ENCODE measurements at places on chromosomes 1 and 21.

DNA sequence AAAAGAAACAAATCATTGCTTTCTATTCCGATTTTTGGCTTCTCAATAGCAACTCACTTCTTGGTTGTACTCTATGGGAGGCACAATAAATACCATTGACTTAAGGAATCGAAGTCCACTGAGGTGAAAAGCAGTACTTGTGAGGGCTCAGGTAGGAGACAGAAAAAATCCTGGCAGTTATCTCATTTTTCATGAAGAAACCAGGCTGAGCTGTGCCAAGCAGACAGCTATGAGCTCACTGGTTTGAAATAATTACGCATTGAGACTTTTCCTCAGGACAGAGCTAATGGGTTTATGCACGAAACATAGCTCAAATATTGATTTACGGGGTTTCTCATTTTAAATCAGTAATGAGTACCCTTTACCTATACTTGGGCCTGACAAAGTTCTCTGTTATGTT lies 18.5 kb downstream of the COLGALT2 start:
- DNase-seq: no peak

GRCh38 chr21:39610703-39611102 lies 2.0 kb upstream of the B3GALT5 start:
- no peak for DNase-seq

DNA sequence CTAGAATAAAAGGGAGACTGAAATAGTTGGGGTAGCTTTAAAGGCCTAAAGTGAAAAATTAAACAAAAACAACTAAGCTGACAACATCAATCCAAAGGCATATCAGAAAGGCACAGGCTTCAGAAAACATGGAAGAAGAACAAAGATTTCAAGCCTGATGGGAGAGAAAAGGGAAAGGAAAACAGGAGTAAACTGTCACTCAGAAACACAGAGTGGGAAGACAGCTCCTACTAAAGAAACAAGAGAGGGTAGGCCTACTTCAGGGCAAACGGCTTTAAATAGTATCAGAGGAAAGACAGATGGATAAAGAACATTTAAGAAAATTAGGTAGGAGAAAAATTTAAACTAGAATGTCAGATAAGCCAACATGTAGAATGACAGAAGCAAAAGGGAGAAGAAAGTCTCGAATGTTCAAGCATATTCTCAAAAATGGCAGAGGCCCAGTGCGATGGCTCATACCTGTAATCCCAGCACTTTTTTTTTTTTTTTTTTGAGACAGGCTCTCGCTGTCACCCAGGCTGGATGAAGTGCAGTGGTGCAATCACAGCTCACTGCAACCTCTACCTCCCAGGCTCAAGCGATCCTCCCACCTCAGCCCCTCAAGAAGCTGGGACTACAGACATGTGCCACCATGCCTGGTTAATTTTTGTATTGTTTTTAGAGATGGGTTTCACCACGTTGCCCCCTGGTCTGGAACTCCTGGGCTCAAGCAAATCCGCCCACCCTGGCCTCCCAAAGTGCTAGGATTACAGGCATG lies 7.6 kb downstream of the EGLN1 start:
- DNase-seq: no peak

DNA sequence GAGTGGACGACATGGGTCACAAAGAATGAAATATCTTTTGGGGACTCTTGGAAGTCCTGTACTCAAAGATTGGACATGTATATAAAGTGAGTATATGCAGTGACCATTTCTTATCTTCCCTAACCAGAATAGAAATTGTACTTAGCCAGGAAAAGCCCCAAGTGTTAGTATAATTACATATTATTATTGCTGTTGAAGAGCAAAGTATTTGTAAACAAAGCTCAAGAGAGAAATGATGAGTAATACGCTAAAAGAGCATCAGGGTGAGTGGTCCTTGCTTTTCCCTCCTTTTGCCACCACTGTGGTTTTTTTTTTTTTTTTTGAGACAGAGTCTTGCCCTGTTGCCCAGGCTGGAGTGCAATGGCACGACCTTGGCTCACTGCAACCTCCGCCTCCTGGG lies 6.4 kb upstream of the CGN start:
- no peak for DNase-seq

- DNase-seq: no peak
Observed at GRCh38 chr1:67001682-67002425, 52.1 kb downstream of the SLC35D1 start.

DNA sequence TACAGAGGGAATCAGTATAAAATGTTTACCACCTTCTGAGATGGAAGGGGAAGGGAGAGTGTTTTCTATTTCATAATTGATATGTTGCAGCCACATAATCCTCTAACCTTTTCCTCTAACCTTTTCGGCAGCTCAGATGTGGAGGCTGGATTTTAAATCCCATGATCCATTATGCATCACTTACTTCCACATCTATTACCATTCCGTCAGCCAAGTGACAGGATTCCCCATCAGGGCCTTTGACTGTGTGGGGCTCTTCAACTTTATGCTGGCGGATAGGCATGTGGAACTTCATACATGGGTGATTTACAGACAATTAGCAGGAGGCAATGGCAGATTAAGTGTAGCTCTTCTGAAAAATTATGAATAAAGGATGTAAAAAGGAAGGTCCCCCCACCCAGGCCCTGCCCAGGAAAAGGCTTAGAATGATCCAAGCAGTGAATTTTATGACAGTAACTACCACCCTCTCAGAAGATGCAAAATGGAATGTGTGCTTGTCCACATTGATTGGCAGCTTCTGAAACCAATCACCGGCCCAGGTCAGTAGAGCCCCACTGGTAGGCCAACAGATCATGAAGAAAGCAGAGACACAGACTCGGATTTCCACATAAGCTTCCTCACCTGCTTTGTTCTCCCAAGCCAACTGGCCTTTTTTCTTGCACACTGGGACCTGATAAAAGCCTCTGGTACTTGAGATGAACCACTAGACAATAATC lies 147.0 kb downstream of the ST6GALNAC5 start:
- no peak for DNase-seq

DNA sequence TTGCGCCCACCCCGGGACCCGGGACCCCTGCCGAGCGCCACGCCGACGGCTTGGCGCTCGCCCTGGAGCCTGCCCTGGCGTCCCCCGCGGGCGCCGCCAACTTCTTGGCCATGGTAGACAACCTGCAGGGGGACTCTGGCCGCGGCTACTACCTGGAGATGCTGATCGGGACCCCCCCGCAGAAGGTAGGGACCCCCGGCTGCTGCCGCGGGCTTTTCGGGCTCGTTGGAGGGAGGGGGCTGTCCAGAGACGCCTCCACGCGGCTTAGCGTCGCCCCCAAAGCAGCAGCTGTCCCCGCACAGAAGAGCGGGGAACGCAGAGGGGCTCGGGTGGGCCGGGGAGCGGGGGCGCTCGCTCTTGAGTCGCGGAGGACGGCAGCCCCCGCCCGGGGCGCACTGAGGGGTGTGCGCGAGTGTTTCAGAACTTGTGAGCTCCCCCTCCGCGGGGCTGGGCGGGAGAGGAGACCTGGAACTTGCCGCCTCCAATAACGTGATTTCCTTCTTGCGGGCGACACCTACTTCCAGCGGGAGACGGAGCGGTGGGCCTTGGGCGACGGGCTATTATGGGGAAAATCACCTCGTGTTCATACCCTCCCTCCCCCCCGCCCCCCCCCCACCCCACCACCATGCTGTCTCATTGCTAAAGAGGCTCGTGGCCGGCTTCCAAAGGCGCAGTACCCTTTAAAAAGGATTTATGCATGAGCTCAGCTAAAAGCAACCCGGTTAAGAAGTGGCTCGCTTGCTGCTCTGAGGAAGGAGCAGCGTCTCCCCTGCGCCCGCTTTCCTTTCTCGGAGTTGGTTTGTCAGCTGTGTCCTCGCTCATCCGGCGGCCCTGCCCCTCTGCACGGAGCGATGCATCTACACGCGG lies 664 bp downstream of the BACE2 start:
- DNase-seq: no peak

DNA sequence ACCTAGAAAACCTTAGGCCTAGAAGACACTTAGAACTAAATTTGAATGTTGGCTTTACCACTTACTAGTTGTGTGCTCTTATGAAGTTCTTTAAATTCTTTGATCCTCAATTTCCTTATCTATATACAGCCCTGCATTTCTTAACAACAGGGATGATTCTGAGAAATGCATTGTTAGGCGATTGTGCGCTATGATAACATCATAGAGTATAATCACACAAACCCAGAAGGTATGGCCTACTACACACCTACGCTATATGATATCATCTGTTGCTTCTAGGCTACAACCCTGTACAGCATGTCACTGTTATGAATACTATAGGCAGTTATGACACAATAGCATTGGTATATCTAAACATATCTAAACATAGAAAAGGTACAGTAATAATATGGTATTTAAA lies 137.4 kb downstream of the CHD1L start:
- DNase-seq: no peak

DNA sequence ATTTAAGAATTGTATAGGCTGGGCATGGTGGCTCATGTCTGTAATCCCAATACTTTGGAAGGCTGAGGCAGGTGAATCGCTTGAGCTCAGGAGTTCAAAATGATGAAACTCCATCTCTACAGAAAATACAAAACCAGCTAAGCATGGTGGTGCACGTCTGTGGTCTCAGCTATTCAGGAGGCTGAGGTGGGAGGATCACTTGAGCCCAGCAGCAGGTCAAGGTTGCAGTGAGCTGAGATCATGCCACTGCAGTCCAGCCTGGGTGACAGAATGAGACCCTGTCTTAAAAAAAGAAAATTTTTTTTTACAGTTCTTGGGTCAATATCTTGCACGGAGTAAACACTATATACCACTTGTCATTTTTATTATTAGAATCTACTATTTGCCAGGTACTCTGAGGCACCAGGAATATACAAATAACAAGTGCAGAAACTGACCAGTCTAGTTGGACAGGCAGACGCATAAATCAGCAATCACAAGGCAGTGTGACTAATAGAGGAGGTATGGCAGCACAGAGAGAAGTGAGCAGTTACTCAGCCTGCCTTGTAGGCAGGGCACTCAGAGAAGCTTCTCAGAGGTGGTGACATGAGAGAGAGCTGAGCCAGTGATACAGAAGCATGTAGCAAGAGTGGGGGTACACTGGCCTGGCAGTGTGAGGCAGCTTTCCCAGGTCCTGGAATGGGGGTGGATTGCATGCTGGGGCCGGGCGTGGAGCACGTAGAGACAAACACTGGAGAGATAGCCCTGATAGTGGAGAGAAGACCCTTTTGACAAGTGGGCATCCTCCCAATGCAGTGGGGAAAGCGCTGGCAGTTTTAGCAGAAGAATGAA lies 8.0 kb downstream of the PHLDA3 start:
- no peak for DNase-seq

DNA sequence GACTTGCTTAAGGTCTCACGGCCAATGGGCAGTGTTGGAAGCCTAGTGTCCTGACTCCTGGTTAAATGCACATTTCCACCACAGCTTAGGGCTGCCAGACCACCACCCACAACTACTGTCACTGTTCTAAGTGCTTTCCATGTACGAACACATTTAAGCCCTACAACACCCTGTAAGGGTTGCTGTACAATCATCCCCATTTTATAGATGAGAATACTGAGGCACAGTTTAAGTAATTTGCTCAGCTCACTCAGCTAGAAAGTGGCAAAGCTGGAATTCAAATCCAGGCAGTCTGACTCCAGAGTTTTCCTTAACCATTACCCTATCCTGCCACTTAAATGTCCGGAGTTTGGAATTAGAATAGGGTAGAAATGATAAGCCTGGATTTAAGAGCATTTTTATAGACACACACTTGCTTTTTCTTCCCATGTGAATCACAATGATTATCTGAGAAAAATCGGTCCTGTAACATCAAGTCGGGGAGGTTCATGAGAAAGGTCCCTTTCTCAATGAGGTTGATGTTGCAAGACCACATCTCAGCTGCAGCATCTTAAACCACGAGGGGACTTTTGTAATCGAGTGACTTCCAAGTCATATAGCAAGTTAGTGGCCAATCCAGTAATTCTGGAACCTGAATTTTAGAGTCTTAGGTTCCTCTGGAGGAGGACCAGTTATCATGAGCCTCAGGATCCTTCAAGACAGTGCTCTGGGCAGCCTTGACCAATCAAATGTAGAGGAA lies 8.6 kb downstream of the E2F2 start:
- DNase-seq: no peak

GRCh38 chr1:198220428-198220827 lies 63.6 kb downstream of the NEK7 start:
- no peak for DNase-seq

GRCh38 chr1:61285371-61285885 lies 203.1 kb downstream of the NFIA start:
- no peak for DNase-seq

- DNase-seq: no peak
Observed at GRCh38 chr1:1101503-1101902, 14.4 kb downstream of the C1orf159 start.

DNA sequence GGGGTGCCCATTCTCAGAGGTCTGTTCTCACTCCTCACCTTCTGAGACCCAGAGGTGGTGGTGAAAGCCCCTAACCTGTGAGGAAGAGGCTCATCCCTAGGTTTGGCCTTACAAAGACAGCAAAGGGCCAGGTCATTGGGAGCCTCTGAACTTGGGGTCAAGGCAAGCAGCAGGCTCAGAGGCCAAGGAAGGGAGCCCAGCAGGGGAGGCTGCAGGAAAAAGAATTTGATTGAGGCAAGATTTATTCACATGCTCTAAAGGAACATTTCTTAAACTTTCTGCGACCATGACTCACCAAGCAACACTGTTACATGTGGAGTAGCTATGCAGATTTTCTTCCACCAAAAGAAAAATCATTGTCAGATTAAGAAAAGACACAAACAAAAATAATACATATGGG lies 132.5 kb upstream of the SYT6 start:
- DNase-seq: no peak

GRCh38 chr1:172918478-172918877 lies 132.3 kb downstream of the TNFSF18 start:
- no peak for DNase-seq

All from stimulated activated CD4-positive, alpha-beta T cell treated with anti-CD3 and anti-CD28 coated beads, Interleukin-4, amount 100 ng/mL, for 24 hours (primary cell).